ENCODE measurements at places on chromosomes 4 and X.

DNA sequence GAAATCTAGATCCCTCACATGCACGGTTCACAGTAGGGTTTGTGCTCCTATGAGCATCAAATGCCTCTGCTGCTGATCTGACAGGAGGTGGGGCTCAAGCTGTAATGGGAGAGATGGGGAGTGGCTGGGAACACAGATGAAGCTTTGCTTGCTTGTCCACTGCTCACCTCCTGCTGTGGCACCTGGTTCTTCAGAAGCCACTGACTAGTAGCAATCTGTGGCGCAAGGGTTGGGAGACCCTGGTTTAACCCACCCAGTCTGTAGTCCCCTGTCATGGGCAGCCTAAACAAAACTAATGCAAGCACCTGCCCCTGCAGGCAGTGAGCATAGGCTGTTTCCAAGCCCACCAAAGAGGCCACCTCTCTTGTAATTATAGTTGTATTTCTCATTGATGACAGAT is 116.6 kb downstream of the SHOX start:
- no peak for DNase-seq

DNA sequence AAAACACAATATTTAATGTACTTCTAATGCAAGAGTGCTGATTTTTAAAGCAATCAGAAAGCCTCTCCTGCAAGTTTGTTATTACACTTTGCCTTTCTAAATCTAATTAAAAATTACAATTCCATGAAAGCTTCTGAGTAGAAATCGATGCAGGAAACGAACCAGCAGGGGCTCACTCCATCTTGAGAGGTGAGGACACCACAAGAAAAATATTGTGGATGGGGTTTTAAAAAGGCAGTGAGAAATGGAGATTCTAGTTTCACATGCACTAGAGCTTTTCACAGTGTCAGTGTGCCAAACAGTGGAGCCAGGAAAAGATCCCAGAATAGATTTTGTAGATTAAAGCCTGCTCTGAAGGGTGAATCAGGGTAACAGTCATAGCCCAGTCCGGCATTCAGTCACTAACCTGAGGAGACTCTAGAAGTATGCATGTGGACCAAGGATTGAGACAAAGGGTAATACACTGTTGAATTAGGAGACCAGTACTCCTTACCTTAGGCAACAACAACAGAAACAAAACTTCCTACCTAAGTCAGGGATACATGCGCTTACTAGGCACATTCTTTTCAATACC is 362.3 kb downstream of the NAF1 start:
- DNase-seq: no peak

DNA sequence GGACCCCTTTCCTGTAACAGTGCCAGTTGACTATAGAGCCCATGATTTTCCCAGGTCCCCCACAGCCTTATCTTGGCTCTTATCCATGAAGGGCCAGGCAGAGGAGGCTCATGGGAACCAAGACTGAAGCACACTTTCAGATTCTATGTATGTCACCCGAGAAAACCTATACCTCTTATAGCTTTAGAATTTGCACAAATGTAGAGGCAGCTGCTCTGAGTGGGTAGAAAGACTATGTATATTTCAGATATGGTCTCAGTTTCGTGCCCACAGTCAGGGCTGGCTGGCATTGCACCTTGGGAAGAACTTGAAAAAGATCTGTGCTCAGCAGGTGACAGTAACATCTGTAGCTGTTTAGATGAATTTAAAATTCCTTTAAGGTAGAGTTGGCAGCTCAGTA is 8.3 kb upstream of the LNX1 start:
- DNase-seq: no peak

DNA sequence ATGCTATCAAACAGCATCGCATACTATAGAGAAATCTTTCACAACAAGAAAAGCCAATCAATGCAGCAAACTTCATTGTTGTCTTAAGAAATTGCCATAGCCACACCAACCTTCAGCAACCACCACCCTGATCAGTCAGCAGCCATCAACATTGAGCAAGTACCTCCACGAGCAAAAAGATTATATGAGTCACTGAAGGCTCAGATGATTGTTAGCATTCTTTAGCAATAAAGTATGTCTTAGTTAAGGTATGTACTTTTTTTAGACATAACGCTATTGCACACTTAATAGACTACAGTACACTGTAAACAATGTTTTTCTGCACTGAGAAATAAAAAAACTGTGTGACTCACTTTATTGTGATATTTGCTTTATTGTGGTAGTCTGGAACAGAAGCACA is 37.8 kb upstream of the FUNDC1 start:
- DNase-seq: peak; percentile 14

GRCh38 chrX:130120321-130120731 is 10.0 kb upstream of the ELF4 start:
- DNase-seq: no peak

DNA sequence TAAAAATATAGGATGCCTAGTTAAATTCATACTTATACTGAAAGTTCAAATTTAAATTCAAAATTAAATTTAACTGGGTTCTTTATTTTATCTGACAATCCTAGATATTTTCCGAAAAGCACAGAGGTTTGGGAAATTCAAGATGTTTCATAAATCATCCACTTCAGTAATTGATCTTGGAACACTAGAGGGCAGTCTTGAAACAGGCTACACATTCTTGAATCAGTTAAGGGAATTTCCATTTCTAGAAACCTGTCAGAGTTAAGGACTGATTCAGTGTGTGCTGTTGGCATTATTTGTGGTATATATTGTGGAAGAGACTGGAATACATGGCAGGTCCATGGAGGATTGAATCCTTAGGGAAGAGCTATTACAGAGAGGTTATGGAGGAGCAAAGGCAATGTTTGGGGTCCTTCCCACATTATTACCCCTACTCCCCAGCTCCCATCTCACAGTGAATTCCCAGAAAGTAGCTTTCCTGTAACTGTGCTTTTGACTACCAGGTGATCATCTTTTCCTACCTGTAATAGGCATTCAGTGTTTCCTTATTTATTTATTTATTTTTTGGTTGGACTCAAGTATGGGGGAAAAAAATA is 92.9 kb downstream of the EGF start:
- DNase-seq: peak; percentile 65

- no peak for DNase-seq
These were observed 775.6 kb downstream of the STIM2 start for GRCh38 chr4:27635936-27636913.

GRCh38 chr4:146269228-146269653 is 54.9 kb downstream of the REELD1 start:
- no peak for DNase-seq

- no peak for DNase-seq
These were observed 57.3 kb downstream of the KLF8 start for GRCh38 chrX:56289449-56289848.

DNA sequence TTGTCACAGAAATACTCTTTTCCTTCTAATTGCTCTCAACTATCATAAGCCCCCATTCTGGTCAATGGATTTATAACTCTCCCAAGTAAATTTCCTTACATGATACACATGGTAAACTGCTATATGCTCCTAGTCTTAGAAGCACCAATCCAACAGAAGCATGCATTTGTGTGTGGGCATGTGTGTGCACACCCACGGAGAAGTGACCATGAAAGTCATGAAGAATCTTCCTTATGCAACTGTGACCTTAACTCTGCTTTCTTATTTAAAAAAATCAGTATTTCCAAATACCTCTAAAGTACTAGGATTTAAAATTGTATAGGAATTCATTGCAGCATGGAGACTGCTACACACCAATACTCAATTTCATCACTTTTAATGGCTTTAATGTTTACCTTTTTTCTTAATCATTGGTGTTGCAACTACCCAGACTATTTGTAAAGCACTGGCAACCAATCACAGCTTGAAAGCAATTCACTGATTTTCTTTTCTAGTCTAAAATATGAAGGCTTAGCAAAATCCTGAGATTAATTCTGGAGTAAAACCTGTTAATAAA is 47.6 kb downstream of the MAML3 start:
- no peak for DNase-seq

- DNase-seq: no peak
These were observed 160.0 kb upstream of the SPRY1 start for GRCh38 chr4:123236606-123237005.

DNA sequence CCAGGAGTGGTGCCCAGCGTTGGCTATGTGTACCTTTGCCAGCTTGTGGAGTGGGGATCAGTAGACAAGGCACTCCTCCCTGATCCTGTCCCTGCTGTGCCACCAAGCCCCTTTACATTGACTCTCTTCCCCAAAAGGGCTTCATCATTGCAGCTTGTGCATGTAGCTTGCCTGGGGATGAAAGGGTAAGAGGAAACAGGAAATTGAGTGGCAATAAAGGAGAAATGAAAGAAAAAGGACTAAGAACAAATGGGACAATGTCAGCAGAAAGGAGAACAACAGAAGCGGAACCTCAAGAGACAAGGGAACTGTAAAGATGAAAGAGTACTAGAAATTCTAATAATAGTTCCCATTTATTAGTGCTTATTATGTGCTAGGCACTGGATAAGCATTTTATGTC is 8.7 kb upstream of the IL13RA1 start:
- DNase-seq: no peak

DNA sequence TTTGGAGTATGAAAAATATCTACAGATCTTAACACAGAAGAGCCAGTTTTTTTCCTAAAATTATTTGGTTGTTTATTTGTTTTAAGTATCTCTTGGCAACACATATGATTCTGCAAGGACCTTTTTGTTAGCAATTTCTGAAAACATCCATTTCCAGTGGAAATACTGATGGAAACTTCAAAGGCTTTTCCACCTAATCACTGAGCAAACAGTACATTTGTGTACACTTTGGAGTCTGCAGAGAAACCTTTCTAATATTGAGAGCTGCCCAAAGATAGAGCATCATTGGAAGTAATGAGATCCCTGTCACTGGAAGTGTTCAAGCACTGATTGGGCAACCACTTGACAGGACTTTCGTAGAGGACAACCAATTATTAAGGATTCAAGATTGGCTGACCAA is 69.7 kb upstream of the TFDP3 start:
- no peak for DNase-seq

- no peak for DNase-seq
These were observed 476.7 kb upstream of the ATOH1 start for GRCh38 chr4:93351846-93352245.

DNA sequence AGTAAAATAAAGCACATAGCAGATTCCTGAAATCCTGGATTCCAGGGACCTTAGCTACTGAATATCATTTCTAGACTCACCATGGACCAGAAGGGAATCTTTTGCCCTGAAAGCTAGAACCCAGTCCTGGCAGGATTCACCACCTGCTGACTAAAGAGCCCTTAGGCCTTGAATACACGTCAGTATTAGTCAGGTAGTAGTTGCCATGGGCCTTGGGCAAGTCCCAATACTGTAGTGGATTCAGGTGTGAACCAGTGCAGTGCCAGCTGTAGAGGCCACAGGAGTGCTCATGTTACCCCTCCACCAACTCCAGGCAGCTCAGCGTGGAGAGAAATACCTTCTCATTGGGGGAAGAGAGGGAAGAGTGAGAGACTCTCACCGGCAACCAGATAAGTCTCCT is 64.1 kb upstream of the UBQLN2 start:
- no peak for DNase-seq

DNA sequence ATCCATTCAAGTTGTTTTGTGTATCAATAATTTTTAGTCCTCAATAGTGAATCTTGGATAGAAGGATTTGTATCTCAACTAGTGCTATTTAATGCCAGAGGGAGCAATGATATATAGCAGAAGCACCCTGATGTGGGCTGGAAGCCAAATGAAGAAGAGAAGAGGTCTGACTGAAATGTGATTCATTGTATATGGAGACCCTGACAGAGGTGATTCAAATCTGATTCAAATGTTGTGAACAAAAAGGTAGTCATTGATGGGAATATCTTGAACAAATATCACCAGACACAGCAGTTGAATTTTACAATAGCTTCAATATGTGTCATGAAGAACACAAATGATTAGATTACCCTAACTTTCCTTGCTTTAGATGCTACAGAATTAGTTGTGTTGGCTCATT is 27.5 kb upstream of the SULT1B1 start:
- DNase-seq: no peak

DNA sequence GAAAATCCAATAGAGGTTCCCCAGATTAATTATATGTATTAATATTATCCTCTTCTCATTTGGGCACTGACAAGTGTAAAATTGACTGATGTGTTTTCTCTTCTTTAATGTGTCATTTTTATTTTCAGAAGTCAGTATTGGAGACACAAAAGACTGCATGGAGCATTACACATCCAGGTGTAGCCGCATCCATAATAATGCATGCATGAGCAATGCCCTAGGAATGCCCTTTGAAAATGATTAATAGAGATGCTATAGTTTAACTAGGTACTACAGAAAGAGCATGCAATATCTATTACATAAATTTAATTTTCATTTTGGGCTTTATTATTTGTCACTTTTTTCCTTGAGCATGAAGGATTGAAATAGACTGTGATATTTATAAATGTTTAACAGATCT is 509.9 kb downstream of the SPOCK3 start:
- DNase-seq: no peak

DNA sequence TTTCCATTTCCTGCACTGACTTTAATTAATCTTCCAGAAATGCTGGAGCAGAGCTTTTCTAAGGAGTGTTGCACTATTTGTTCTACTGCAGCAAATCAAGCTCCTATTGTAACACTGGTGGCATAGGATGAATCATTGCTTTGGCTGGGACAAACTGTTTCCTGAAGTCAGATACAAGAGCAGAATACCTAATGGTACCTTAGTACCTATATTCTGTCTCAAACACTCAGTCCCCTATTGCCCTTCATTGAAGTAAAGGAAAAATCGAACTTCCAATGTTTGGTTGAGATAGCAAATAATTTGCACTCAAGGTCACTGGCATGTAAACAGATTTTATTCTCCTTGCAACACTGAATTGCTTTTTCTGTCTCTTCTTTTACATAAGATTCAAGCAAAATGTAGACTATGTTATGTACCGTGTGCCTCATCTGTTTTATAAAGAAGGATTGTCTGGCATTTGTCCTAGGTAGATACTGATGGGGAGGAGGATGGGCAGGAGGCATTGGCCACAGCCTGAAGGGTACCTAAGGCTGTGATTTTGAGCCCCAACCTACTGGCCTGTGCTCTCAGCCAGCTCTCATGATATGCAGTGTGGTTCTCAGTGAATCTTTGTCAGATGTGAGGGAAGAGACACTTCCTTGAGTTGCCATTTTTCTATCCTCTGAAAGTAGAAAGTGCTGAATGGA is 141.6 kb downstream of the AASDH start:
- DNase-seq: no peak

DNA sequence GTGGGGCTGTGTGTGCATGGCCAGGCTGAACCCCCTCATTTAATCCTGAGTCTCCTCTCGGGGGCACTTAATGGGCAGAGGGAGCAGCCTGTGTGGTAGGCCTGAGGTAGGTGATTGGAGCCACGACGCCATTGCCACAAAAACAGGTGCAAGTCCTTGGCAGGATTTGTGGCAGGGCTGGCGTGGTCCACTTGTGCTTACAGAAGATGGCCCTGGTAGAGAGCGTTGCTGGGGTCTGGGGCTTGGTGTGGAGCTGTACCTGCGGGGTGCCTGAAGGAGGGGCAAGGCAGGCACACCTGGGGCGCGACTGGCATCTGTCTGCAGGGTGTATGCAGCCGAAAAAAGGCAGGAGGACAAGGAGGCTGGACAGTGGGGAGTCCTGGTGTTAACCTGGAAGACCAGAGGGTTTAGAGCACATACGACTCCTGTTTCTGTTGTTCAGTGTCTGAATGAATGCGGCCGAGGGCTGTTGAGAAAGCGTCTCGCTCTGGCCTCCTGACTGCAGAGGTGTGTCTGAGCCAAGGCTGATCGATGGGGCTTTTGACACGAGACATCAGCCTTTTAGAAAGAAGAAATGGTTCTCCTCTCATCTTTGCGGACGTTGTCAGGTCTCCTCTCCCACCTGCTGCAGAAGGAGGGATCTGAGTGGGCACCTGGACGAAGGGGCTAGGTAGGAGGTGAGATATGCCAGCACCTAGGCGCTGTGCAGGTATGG is 52.0 kb downstream of the TBC1D14 start:
- DNase-seq: no peak

All from fibroblast of the conjunctiva (primary cell).